GM12878 (cell line): ENCODE measurements at places on chromosomes 4 and X. TPM values are rescaled to one million over a fixed set of nuclear protein-coding genes. Genes with fewer than 3 reads are reported as not detected.

- no peaks in the 10 kb centered on the region for H3K27me3 ChIP-seq
- peaks cover 6% of the 10 kb centered on the region for H3K36me3 ChIP-seq
- H3K27ac ChIP-seq: no peak overlapping the region
- H3K4me1 ChIP-seq: 0 out of 2 replicates have a peak, but pooled peaks cover 4% of the 10 kb centered on the region
- no peak overlapping the region for H3K4me3 ChIP-seq
Measured at GRCh38 chrX:21978346-21978745, 37.8 kb downstream of the SMS start.

DNA sequence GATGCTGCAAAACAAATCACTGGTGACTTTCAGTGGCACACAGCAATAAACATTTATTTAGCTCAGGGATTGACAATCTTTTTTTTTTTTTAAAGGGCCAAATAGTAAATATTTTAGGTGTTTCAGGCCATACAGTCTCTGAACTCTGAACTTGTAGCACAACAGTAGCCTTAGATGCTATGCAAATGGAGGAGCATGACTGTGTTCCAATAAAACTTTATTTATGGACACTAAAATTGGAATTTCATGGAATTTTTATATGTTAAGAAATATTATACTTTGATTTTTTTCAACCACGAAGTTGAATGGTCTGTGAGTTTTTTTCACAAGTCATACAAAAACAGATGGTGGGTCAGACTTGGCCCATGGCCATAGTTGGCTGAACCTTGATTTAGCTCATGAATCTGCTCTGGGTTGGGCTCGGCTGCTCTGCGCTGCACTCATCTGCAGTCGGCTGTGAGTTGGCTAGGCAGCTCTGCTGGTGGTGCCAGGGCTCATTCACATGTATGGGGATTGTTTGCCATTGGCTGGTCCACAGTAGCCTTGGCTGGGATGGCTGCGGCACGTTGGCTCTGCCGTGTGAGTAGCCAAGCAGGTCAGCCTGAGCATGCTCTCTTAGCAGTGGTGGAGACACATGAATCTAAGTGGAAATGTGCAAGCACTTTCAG lies 231.7 kb upstream of the PGRMC2 start:
- H3K27ac ChIP-seq: no peak overlapping the region
- H3K4me3 ChIP-seq: no peak overlapping the region
- peaks cover 23% of the 10 kb centered on the region for H3K4me1 ChIP-seq
- H3K36me3 ChIP-seq: no peaks in the 10 kb centered on the region

GRCh38 chr4:184142121-184143000 lies 75.3 kb downstream of the ENPP6 start:
- no peaks in the 10 kb centered on the region for H3K36me3 ChIP-seq
- H3K27me3 ChIP-seq: no peaks in the 10 kb centered on the region; the same call in 1 of the 2 replicates
- no peak overlapping the region for H3K4me3 ChIP-seq
- H3K27ac ChIP-seq: no peak overlapping the region
- H3K4me1 ChIP-seq: no peaks in the 10 kb centered on the region
- DNase-seq: no peak

- H3K27ac ChIP-seq: no peak overlapping the region
- H3K4me3 ChIP-seq: no peak overlapping the region
- DNase-seq: no peak
- no peaks in the 10 kb centered on the region; the same call in 1 of the 2 replicates for H3K4me1 ChIP-seq
- peaks cover 3% of the 10 kb centered on the region for H3K36me3 ChIP-seq
Measured at GRCh38 chrX:13717700-13718472, 16.5 kb downstream of the TRAPPC2 start.

GRCh38 chrX:9349572-9350494 lies 115.0 kb upstream of the TBL1X start:
- no peaks in the 10 kb centered on the region for H3K27me3 ChIP-seq
- no peak overlapping the region for H3K4me3 ChIP-seq
- no peaks in the 10 kb centered on the region for H3K36me3 ChIP-seq

- H3K4me3 ChIP-seq: no peak overlapping the region
- H3K27me3 ChIP-seq: no peaks in the 10 kb centered on the region; the same call in 1 of the 2 replicates
- H3K27ac ChIP-seq: no peak overlapping the region
- no peaks in the 10 kb centered on the region for H3K36me3 ChIP-seq
Measured at GRCh38 chrX:23385242-23385641, 50.6 kb downstream of the PTCHD1 start.

FAM47A gene
- total RNA-seq: not detected in 2 replicates

- no peaks in the 10 kb centered on the region for H3K27me3 ChIP-seq
- no peaks in the 10 kb centered on the region for H3K36me3 ChIP-seq
- no peak overlapping the region for H3K4me3 ChIP-seq
- no peak for DNase-seq
- no peaks in the 10 kb centered on the region for H3K4me1 ChIP-seq
Measured at GRCh38 chr4:41323706-41324105, 67.0 kb downstream of the UCHL1 start.

OPN1MW gene
- total RNA-seq: not detected in 2 replicates

GRCh38 chr4:42646999-42647541 lies 9.8 kb downstream of the ATP8A1 start:
- H3K4me3 ChIP-seq: no peak overlapping the region
- H3K27ac ChIP-seq: peak overlapping the region; percentile 22; the same call in 1 of the 2 replicates
- H3K36me3 ChIP-seq: 0 out of 2 replicates have a peak, but pooled peaks cover 4% of the 10 kb centered on the region
- peaks cover 37% of the 10 kb centered on the region for H3K4me1 ChIP-seq
- no peaks in the 10 kb centered on the region for H3K27me3 ChIP-seq
- no peak for DNase-seq

DUX4 gene
- not detected in 2 replicates for total RNA-seq

GRCh38 chrX:5976332-5976731 lies 252.3 kb downstream of the NLGN4X start:
- no peaks in the 10 kb centered on the region for H3K27me3 ChIP-seq
- no peak for DNase-seq
- no peaks in the 10 kb centered on the region for H3K4me1 ChIP-seq
- no peak overlapping the region for H3K27ac ChIP-seq
- H3K4me3 ChIP-seq: no peak overlapping the region
- no peaks in the 10 kb centered on the region for H3K36me3 ChIP-seq

- H3K4me1 ChIP-seq: peaks cover 20% of the 10 kb centered on the region
- no peaks in the 10 kb centered on the region for H3K36me3 ChIP-seq
- H3K27me3 ChIP-seq: no peaks in the 10 kb centered on the region
- DNase-seq: no peak
Measured at GRCh38 chr4:14853176-14853943, 148.9 kb upstream of the CPEB2 start.

DNA sequence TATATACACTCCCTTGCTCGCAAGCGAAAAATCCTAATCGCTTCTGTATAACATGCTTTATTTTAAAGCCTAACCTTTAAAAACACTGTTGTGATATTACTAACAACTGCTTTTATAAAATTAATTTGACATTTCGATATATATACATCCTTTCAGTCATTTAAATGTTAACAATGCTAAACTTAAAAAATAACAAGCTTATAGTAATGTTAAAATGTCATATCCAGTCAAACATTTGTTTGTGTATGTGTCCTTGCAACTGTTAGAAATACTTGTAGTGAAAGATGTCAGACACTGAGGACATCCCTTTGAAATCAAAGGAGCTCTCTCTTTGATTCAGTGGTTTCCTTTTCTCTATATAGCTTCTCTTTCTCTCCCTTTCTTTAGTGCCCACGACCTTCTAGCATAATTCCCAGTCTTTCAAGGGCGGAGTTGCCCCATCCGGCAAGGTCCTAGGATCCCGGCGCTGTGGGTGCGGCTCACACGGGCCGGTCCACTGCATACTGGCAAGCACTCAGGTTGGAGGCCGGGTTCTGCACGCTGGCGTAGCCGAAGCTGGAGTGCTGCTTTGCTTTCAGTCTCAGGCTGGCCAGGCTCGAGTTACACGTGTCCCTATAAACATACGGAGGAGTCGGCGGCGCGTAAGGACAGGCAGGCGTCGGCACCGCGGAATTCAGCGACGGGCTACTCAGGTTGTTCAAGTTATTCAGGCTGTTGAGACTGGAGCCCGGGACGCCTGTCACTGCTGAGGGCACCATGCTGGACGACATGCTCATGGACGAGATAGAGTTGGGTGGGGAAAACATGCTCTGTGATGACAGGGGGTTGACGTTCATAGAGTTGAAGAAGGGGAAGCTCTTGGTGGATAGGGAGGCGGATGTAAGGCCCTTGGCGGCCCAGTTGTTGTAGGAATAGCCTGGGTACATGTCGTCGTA lies 5.0 kb downstream of the PITX2 start:
- no peak overlapping the region for H3K4me3 ChIP-seq
- no peak overlapping the region for H3K27ac ChIP-seq
- H3K27me3 ChIP-seq: peaks cover 22% of the 10 kb centered on the region
- no peaks in the 10 kb centered on the region for H3K36me3 ChIP-seq
- DNase-seq: no peak

DNA sequence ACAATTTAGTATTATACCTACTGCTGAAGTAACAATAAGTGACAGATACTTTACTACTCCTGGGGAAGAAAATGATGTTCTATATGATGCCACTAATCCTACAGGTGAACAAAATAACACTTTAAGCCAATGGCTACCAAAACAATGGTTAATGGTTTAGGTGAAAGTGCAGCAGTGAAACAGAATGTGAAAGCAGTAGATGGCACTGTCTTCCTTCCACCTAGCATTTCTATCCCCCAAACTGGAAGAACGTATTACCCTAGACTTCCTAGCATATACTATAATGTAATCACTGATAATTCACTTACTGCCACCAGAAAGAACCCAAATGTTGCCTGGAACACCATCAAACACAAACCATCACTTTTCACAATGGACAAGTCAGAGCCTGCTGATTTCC lies 18.9 kb upstream of the CABS1 start:
- no peak overlapping the region for H3K27ac ChIP-seq
- H3K36me3 ChIP-seq: no peaks in the 10 kb centered on the region
- no peak overlapping the region for H3K4me3 ChIP-seq
- H3K4me1 ChIP-seq: no peaks in the 10 kb centered on the region

GRCh38 chr4:101254776-101255175 lies 92.5 kb downstream of the PPP3CA start:
- no peaks in the 10 kb centered on the region for H3K27me3 ChIP-seq
- H3K4me3 ChIP-seq: no peak overlapping the region
- no peaks in the 10 kb centered on the region for H3K36me3 ChIP-seq
- no peak overlapping the region for H3K27ac ChIP-seq
- peaks cover 13% of the 10 kb centered on the region for H3K4me1 ChIP-seq
- no peak for DNase-seq

DNA sequence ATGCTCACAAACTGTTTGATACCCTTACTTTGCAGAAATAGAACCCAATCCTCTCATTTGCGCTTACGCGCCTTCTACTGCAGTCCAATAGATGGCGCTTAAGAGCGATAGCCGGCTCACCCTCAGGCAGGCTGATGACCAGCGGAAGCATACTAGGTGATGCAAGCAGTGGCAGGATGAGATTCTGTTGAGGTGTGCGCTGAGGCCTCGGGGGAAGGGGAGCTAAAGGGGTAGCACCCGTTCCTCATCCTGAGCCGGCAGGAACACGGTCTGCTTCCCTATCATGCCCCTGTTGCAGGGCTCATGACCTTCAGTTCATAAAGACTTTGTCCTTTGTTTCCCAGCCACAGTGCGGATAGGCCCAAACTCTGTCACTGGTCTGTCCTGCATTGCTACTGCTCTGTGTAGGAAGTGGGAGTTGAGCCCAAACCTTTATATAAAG lies 628.9 kb downstream of the TLL1 start:
- H3K36me3 ChIP-seq: no peaks in the 10 kb centered on the region
- H3K27me3 ChIP-seq: no peaks in the 10 kb centered on the region
- no peak overlapping the region for H3K27ac ChIP-seq
- DNase-seq: no peak
- H3K4me3 ChIP-seq: no peak overlapping the region
- no peaks in the 10 kb centered on the region for H3K4me1 ChIP-seq

F11 gene
- not detected in 2 replicates for total RNA-seq

GRCh38 chr4:7430368-7430964 lies 4.3 kb downstream of the PSAPL1 start:
- H3K36me3 ChIP-seq: no peaks in the 10 kb centered on the region
- DNase-seq: no peak
- no peaks in the 10 kb centered on the region for H3K4me1 ChIP-seq
- no peaks in the 10 kb centered on the region for H3K27me3 ChIP-seq
- H3K4me3 ChIP-seq: no peak overlapping the region

GRCh38 chrX:34687095-34687494 lies 30.0 kb upstream of the TMEM47 start:
- no peaks in the 10 kb centered on the region for H3K36me3 ChIP-seq
- H3K4me1 ChIP-seq: no peaks in the 10 kb centered on the region
- H3K27me3 ChIP-seq: no peaks in the 10 kb centered on the region

- no peak overlapping the region for H3K27ac ChIP-seq
- no peak overlapping the region for H3K4me3 ChIP-seq
- DNase-seq: no peak
Measured at GRCh38 chr4:94346541-94346940, 3.9 kb upstream of the HPGDS start.

AR gene
- total RNA-seq: 0.03 TPM in 1 of 2 replicates, not detected in the other

MAGEE2 gene
- total RNA-seq: not detected in 2 replicates

DNA sequence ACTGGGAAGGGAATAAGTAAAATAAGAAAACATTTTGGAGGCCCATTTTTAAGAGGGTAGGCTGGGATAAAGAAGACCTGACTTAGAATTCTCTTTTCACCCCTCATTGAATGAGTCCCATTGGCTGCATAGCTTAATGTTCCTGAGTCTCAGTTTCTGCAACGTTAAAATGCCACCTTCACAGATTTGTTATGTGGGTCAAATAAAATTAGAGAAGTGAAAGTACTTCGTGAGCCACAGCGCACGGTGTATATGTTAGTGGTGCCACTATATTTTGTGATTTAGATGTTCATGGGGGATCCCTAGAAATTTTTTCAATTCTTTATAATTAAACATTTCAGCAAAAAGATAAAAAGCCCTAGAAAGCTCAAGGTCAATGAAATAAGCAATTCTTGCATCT lies 109.2 kb upstream of the HS3ST1 start:
- no peaks in the 10 kb centered on the region for H3K4me1 ChIP-seq
- no peaks in the 10 kb centered on the region for H3K27me3 ChIP-seq
- DNase-seq: no peak
- no peak overlapping the region for H3K4me3 ChIP-seq
- no peak overlapping the region for H3K27ac ChIP-seq

GATA1 gene
- 0.13 and 0.36 TPM in 2 replicates for total RNA-seq

GRCh38 chrX:27336466-27337091 lies 126.6 kb downstream of the PPP4R3C start:
- no peak for DNase-seq
- no peak overlapping the region for H3K4me3 ChIP-seq
- H3K4me1 ChIP-seq: no peaks in the 10 kb centered on the region
- no peaks in the 10 kb centered on the region for H3K36me3 ChIP-seq
- H3K27ac ChIP-seq: no peak overlapping the region

UGT2B17 gene
- 0.15 TPM in 1 of 2 replicates, not detected in the other for total RNA-seq

DNA sequence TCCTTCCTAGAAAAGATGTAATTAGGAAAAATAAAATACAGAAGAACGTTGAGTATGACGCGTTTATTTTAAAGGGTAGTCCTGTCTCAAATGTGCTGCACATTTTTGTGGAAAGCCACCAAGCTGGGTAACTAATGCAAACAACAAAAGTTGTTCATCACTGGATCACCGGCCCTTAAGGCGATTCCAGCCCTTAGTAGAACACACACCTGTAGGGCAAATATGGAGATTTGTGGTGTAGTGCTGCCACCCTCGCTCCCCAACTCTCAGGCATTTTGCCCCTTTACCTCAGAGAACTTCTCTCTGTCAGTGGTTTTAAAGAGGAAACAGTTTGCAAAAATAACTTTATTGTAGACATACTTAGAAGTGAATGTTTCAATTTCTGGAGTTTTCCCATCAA lies 1.9 kb downstream of the TBL1X start:
- no peaks in the 10 kb centered on the region for H3K36me3 ChIP-seq
- peak overlapping the region; percentile 65; the same call in 1 of the 2 replicates for H3K4me3 ChIP-seq
- H3K27me3 ChIP-seq: no peaks in the 10 kb centered on the region
- H3K27ac ChIP-seq: no peak overlapping the region
- H3K4me1 ChIP-seq: peaks cover 14% of the 10 kb centered on the region
